ENCODE measurements at places on chromosomes 1 and 21.

GRCh38 chr1:43402089-43402865 is 12.6 kb downstream of the SZT2 start:
- no peak for DNase-seq

DNA sequence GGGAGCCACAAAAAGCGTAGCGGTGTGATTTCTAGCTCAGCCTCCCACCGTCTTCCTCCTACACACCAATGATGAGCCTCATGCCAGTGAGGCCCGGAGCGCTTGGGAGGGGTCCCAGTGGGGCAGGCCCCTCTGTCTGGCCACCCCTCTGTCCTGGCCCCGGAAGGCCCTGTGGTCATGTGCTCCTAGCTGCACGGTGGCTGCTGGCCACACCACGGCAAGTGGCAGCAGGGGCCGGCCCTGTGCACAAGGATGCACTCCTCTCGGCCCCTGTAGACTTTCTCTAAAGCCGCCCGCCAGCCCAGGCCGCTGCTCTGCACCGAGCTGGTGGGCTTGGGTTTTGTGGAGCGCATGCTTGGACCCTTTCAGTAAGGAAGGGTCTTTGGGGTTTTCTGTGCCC is 53.6 kb downstream of the KCNAB2 start:
- no peak for DNase-seq

DNA sequence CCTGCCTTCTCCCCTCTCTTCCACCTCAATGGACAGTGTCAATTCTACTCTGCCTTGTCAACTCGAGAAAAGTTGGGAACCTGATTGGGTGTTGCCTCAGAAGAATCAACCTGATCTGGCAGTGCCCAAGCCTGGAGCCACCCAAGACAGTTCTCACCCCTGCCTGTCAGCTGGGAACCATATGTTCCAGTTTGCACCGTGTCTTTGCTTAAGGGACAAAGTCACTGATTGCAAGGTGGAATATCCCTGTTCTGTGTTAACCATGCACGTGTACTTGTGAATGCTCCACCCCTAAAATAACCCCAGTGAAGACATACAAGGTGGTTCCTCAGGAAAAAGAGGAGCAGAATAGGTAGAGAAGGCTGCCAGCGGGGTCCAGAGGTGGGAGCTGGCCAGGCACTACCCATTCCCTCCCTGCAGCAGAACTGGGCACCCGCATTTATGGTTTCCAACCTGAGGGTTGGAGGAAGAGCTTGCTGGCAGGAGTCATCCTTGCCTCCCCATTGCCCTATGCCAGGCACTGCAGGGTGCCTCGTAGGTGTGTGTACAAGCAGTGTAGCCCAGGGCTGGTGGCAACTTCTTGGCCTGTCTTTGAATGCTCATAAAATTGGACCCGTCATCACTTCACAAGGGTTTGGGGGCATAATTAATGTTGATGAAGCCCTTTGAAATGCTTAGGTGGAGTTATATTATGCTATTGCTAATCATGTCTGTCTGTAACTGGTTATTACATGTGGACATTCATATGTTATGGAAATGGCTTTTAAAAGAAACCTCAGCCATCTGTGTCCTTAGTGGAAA is 11.3 kb downstream of the NIPAL3 start:
- DNase-seq: no peak

- peak; percentile 21 for DNase-seq
Measured at GRCh38 chr1:119288751-119289150, 79.8 kb upstream of the HAO2 start.

DNA sequence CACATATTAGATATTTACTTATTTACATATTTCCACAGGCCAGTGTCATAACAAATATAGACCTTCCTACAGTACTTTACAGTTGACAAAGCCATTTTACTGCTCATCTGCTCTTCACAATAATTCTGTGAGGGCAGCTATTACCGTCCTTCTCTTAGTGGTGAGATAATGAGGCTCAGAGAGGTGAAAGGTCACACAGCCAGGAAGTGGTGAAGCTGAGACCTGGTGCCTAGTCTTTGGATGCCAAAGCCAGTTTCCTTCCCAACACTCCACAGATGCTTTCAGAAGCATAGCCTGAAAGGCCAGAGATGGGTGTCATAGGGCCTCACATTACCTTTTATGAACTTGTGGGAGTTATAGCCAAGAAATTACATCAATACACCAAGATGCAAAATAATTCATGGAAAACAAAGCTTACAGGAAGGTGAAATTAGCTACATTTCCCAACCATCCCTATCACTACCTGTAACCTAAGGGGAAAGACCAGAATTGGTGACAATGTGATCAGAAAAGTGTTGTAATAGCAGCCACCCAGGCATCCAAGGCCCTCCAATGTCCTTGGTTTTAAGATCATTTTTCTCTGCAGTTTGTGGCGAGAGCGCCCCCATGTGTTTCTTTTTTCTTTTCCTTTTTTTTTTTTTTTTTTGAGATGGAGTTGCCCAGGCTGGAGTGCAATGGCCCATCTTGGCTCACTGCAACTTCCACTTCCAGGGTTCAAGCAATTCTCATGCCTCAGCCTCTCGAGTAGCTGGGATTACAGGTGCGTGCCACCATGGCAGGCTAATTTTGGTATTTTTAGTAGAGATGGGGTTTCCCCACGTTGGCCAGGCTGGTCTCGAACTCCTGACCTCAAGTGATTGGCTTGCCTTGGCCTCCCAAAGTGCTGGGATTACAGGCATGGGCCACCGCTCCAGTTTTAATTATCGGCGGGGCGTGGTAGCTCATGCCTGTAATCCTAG is 26.5 kb upstream of the RPL11 start:
- peak; percentile 52 for DNase-seq

- DNase-seq: no peak
Measured at GRCh38 chr1:31453384-31454079, 40.5 kb downstream of the SERINC2 start.

DNA sequence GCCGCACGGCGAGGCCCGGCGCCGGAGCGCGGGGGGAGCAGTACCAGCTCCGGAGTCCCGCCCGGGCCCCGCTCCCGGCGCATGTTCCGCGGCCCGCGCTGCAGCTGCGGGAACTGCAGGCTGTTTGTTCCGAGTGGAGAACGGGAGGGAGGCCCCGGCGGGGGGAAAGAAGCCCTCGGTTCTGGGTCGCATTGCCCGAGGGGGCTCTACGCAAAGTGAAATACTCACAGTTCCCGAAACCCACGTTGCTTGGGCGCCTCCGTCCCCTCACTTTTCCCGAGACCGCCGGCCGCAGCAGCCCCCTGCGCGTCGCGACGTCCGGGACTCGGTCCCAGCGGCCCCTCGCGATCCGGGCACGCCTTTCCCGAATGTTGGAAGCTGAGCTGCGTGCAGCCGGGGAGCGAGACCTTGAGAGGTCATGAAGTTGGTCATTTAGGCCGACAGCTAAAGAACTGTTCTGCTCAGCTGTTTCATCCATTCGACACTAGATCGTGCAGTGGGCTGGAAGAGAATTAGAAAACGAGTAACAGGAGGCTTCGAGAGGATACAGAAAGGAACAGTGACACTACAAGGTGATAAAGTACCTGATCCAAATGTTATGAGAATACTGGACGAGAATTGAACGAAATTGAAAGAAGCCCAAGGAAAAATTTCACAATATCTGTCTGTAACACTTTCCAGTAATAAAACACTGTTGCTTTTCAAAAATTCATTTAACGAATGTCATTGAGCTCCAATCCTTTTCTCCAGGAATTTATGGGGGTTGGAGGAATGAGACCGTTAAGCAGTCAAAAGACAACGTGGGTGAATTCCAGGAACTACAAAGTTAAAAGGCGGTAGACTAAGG is 657 bp upstream of the LIN9 start:
- peak; percentile 21 for DNase-seq

GRCh38 chr1:72117621-72118020 is 164.7 kb downstream of the NEGR1 start:
- no peak for DNase-seq

GRCh38 chr1:9848022-9848421 is 24.3 kb upstream of the CLSTN1 start:
- DNase-seq: no peak

DNA sequence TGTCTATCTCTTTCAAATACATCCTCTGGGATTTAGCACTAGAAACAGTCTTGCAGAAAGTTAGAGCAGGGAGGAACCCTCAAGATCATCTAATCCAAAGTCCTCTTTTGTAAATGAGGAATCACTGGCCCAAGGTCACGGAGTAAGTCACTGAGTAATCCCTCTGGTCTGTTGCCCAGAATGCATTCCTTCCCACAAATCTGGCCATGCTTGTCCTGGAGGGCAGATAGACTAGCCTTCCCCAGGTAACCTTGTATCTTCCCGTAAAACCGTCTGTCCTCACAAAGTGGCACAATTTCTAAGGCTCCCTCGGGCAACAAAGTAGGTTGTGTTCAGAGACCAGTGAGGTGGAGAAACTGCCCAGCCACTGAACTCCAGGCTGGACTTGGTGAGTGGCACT is 46.2 kb downstream of the DDR2 start:
- peak; percentile 92 for DNase-seq

GRCh38 chr1:47487850-47488450 is 50.1 kb downstream of the FOXD2 start:
- peak; percentile 23 for DNase-seq

DNA sequence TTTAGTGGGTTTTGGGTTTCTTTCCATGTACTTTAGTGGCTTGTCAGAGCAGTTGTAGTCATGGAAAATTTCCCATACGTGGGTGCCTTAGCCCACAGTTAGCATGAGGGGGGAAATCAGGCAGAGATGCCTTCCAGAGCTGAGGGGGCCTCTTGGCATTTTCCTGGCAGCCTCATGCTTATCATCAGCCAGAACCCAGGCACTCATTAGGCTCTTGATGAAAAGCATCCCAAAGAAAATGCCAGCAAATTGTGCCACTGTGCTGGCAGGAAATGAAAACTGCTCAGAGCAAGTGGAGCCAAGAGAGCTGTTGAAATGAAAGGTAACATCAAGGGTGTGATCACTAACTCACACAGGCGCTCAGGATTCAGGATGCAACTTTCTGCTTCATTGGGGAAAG is 128.0 kb downstream of the TNNI3K start:
- DNase-seq: no peak

DNA sequence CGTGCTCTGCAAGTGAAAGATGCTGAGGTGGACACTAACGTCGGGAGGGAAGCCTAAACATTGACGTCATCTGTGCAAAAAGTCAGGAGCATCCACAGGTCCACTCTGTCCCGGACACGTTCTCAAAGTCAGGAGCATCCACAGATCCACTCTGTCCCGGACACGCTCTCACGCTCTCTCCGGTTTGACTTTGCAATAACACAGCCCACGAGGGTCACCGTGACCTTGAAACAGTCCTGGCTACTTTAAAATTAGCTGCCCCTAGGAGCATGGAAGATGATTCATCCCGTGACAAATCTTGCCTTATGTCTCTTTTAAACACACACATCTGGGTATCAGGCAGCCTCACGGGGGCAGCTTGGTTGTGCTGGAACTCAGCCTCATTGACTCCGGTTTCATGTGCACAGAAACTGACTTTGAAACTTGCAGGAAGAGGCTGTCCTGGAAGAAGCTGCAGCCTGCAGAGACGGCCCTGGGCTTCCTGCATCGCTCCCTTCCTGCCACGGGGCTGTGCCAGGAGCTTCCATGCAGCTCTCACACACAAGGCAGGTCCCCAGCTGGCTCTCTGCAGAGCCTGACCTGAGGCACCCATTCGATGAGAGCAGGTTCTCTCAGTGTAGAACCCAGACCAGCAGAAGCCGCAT is 18.1 kb upstream of the COL18A1 start:
- peak; percentile 98 for DNase-seq

DNA sequence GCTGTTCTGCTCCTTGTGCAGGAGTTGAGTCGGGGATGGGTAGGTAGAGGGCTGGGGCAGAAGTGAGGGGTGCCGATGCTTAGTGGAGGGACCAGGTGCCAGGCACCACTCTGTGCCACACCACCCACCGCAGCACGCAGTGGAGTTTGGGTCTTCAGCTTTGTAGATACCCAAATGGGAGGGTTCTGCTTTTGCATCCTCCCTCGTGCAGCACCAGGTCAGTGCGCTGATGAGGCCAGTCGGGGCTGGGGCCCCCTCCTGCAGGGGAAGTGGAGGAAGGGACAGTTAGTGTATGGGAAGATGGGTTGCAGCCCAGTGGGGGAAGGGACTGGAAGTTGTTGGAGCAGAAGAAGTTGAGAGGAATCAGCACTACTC is 244.0 kb downstream of the RHOU start:
- DNase-seq: no peak

DNA sequence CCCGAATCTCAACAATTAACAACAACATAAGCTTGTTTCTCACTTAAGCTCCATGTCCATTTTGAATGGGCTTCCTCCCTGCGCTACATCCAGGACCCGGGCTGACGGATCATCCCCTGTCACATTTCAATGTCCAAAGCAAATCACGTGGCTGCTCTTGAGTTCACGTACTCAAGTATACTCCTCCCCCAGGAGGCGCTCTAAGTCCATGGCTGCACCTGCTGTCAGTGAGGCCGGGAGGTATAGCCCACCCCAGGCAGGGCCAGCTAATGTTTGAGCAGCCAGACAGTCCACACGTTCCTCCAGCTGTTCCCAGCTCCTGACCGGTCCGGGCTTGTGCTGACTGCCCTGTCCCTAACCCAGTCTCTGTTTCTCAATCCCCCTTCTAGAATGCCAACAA is 220.8 kb downstream of the SLC35F3 start:
- DNase-seq: no peak

- peak; percentile 8 for DNase-seq
Measured at GRCh38 chr1:42035205-42035829, 116.6 kb upstream of the HIVEP3 start.

Measured in fibroblast of mammary gland (primary cell).